Naive thymus-derived CD8-positive, alpha-beta T cell (primary cell): ENCODE measurements at places on chromosomes 2 and 18.

DNA sequence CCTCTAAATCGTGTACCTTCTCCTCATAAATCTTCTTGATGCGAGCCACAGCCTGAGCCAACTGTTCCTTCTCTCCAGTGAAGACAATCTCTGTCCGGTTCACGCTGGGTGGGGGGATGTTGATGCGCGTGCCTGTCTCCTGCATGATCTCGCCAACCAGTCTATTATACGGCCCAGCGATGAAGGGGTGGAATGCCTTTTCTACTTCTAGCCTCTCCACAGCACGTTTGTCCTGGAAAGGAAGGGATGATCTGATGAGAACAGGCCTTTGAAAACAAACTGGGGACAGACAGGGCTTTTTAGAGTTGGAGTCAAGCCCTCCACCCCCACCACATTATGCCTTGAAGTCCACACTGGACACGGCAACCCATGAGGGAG lies 59.3 kb downstream of the HDLBP start:
- DNase-seq = no peak

DNA sequence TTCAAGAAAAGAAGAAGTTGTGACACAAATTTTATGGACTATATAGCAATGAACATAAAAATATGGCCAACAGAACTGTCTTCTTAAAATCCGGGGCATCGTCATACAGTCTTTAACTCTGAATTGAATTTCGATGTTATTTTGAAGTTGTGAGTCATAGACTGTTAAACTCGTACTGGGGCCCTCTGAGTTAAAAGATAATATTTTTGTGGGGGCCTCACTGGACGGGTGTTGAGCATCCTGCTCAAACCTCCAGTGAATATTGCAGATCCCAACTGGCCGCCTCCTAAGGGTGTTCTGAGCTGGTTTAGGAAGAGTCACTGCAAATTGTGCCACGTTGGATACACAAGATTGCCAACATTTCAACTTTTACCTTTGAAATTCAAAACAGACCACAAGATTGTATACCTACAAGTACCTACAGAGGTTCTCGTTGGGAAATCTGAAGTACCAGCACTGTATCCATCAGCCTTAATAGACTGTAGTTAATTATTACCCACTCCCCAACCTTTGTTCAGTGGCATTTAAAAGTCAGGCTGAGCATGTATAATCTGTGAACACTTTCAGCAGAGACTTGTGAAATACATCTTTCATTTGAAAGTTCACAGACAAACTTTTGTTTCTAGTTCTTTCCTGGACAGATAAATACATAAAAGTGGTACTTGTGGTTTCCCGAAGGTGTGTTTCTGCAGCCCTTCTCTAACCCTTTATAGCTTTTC lies 27.8 kb downstream of the KLHL23 start:
- DNase-seq = no peak

- no peak for DNase-seq
Observed at GRCh38 chr2:39871291-39871761, 92.3 kb upstream of the THUMPD2 start.

DNA sequence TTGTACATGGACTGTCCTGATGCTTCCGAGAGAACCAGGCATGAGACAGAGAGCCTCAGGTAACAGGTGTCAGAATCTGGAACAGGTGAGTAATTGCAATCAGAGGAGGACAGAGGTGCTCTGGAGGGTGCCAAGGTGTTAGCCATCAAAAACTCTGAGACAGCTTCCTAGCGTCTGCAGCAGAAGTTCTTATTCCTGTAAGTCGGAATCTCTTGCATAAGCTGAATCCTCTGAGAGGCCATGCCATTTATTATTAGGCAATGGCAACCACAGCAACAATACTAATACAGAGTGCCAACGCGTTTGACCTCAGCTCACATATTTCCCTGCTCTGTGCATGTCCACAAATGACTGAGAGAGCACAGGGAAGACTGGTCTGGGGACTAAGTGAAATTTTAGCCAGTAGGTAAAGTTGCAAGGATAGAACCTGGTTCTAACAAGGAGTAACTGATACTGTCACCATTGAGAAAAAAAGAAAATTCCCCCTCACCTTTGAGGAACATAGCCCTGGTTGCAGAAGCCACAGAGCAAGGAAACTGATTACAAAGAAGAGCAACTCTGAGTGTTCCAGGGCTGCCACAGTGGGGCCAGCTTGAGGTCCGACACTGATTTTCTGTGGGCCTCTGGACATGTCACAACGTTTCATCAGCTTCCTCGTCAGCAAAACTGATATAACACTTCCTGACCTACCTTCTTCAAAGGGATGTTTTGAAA lies 55.1 kb upstream of the ACSL3 start:
- DNase-seq = no peak

DNA sequence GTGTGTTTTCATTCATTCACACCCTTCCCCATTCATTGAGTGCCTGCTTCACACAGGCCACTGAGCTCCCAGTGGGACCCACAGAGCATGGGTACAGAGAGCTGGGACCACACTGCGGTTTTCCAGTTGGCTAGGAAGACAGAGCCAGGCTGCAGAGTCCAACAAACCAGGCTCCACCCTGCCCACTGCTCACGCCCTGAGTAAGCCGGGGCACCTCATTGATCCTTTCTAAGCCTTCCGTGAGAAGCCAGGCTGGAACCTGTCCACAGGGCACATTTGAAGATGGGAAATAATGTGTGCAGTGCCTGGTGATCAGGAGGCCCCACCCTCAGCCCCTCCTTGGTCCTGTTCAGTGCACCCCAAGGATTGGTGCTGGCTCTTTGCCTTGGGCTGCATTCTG lies 13.5 kb downstream of the KCNIP3 start:
- DNase-seq = no peak

GRCh38 chr2:190794790-190795189 lies 85.8 kb upstream of the GLS start:
- DNase-seq = no peak

- DNase-seq = no peak
Observed at GRCh38 chr2:160278879-160279177, 78.8 kb upstream of the ITGB6 start.

- no peak for DNase-seq
Observed at GRCh38 chr2:1860931-1861330, 116.6 kb upstream of the PXDN start.

- no peak for DNase-seq
Observed at GRCh38 chr18:64110692-64111480, 38.0 kb downstream of the LINC00305 start.

- DNase-seq = no peak
Observed at GRCh38 chr2:10493075-10493633, 45.0 kb upstream of the ODC1 start.

DNA sequence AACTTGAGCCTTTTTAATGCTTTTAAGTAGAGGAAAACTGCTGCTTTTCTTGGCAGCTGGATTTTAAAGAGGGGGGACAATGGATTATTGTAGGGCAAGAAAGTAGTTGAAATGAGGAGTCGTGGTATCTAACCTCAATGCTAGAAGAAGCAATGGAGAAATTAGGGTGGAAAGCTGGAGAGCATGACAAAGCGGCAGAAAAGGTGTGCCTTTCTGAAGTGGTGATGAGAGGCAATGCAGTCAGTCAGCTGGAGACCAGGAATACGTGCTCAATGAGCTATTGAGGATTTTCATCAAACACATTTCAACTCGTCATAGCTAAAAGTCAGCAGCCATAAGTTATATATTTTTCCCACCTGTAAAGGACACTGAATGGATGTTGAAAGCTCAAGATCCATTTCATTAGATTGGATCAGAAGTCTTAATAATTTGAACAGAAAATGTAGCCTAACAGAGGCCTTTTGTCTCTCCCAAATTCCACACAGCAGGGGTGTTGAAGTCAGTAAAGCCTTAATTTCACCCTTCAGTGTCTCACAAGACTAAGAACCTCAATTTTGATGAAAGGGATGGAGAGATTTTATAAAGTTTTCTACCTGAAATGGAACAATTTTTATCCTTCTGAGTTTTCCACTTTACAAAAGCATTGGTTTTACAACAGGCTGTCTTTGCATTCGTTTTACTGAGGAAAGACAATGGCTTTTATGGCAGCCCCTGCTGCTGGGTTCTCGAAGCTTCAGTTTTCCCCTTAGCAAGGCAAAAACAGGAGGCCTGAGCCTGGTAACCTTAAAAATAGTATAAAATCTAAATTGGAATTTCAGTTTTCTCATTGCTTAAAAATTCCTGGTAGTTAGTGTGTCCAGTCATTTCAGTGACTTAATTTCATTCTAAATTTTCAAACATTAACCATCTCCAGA lies 131.1 kb downstream of the CCDC102B start:
- DNase-seq = no peak

DNA sequence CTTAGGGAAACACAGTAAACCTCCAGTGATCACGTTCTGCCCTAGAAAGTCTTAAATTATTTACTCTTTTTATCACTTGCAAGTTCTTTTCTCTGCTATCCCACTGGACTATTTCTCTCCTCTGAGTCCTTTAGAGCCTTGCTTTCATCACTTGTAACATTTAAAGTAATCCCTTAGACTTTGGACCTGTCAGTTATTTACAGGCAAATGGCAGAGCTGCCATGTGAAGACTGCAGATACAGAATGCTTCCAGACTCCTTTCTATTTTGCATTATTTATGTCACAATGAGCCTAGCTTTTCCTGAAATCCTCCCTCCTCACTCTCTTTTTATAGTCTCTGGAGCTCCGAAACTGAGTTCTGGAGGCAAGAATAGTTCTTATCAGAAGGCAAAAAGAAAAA lies 325.6 kb upstream of the TRIB2 start:
- DNase-seq = no peak

DNA sequence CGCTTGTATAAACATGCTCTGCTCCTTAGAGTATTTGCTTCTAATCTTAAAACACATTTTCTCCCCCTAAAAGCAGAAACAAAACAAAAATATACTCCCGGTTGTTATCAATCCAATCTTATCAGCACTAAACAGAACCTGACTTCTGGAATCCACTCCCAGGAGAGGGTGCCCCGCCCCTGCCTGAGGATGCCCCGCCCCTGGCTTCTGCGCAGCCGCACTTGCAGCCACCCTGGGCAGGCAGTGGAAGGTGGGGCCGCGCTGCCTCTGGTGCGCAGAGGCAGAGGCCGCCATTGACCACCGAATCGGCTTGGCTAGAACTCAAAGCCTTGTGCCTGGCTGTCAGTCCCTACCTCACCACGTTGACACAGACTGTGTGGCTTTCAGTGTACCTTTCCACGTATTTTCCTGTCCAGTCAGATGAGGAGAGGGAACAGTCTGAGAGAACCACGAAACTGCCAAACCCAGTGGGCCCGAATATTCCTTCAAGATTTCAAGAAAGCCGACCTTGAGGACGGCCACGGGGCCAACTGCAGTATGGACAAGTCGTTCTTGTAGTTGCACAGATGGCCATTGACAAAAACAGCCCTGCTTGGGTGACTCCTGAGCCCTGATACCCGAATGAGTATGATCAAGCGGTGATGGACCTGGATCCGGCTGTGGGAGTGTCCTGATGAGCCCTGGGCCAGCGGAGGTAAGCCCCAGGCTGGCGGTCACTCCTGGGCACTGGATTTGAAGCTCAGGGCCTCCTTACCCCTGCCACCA lies 46.2 kb upstream of the ARHGAP28 start:
- DNase-seq = no peak

DNA sequence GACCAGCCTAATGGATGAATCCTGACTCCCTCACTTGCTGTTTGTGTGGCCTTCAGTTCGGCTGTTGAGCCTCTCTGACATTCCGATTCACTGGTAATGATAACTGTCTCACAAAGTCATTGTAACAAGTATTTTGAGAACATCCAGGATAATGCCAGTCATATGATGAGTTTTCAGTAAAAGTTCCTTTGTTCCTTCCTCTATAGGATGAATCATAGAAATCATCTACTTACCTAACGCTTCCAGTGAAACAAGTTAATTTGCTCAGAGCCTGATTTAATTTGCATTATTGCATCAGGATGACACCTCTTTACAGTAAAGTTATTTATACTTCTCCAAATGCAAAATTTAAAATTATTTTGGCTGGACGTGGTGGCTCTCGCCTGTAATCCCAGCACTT lies 32.0 kb downstream of the RAB31 start:
- DNase-seq = no peak

- peak; percentile 19 for DNase-seq
Observed at GRCh38 chr2:37555457-37555856, 116.0 kb downstream of the CDC42EP3 start.

DNA sequence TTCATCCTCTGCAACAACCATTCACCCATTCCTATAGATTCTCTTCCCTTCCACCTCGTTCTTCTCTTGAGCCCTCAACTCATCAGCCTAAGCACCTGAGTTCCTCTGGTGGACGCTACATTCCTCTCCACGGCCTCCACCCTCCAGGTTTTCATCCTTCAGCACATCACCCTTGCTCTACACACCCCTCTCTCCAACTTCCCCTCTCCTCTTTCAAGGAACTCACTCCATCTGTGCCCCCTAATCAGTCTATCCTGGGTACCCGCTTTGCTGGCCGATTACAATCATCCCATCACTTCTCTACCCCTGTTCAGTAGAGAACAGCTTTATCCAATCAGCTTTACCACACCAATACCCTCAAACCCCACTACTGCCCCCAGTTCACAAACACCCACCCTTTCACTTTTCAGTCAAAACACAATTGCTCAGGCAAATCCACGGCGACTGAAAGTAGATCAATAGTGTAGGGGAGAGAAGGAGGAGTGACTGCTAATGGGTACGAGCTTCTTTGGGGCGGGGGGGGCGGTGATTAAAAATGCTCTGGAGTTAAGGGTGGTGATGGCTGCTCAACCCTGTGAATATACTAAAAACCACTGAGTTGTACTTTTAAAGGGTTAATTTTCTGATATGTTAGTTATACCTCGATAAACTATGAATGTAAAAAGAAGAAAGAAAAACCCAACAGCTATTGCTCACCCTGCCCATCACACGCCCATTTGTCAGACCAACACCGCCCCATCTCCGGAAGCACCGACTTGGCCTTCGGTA lies 857 bp downstream of the DYM start:
- DNase-seq = peak; percentile 3

DNA sequence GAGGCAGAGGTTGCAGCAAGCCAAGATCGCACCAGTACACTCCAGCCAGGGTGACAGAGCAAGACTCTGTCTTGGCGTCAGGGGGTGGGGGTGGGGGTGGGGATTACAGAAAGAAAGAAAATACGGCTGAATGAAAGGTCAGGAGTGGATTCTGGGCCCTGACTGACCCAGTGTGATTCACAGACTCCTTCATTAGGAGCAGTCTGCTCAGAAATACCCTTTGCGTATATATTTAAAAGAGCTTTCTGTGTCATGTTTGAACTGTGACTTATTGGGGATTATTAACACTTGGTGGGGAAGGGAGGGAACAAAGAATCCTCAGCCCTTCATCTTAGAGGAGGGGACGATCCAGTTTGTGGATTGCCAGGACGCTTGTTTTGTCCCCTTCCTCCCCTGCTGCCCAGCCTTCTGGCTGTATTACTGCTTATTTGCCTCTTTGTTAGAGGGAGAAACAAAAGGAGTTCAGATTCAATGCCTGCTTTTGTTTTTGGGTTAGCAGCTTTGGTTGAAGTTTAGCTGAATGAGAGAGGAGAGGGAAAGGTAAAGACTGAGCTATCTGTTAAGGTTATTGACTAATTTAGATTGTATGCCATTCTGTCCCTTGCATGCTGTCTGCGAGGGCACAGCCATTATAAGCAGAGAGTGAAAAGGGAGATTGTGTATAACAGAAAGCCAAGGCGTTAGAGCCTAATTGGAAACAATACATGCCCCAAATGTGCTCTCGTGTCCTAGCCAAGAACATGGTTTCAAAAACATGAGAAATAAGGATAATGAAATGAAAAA lies 118.3 kb downstream of the FMNL2 start:
- no peak for DNase-seq
